H1 (cell line): ENCODE measurements at places on chromosomes 12 and 14. TPM values are rescaled to one million over a fixed set of nuclear protein-coding genes. Genes with fewer than 3 reads are reported as not detected.

DNA sequence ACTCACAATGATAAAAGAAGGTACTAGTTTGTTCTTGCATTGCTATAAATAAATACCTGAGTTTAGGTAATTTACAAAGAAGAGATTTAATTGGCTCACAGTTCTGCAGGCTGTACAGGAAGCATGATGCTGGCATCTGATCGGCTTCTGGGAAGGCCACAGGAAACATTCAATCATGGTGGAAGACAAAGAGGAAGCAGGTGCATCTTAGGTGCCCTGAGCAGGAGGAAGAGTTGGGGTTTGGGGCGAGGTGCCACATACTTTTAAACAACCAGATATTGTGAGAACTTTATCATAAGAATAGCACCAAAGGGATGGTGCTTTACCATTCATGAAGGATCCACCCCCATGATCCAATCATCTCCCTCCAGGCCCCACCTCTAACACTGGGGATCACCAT, 752.6 kb upstream of the FLRT2 start:
- no peak for DNase-seq

GRCh38 chr12:124872068-124872719, 8.5 kb upstream of the SCARB1 start:
- no peak for DNase-seq

- DNase-seq: no peak
These were observed 32.2 kb downstream of the SUSD6 start for GRCh38 chr14:69643430-69644200.

GRCh38 chr12:124411281-124411878, 116.5 kb downstream of the RFLNA start:
- DNase-seq: no peak

- no peak for DNase-seq
These were observed 72.2 kb upstream of the PLEKHG3 start for GRCh38 chr14:64632056-64632455.

DNA sequence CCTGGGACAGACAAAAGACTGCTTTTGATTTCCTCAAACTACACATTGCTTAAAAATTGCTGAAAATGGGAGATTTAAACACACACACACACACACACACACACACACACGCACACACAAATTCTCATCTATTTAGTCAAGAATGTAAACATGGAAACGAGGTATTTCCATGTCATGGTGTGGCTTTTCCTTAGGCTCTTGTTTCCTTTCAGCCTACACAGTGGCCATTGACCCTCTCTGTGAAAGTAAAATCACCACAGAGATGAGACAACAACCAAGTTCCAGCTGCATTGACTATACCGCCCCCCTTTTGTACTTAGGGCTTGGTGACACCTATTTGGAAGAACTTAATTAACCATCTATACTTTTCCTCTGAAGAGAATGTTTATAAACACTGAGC, 41.9 kb downstream of the TTC8 start:
- no peak for DNase-seq

CCDC60 gene
- 0.78 TPM in 1 of 2 replicates, not detected in the other for total RNA-seq

BDKRB1 gene
- not detected in 2 replicates for total RNA-seq

DCN gene
- not detected in 2 replicates for total RNA-seq

RHOJ gene
- total RNA-seq: not detected in 2 replicates
